Osteoblast (primary cell): ENCODE measurements at places on chromosomes 4 and X. TPM values are rescaled to one million over a fixed set of nuclear protein-coding genes. Genes with fewer than 3 reads are reported as not detected.

The SUPT20HL1 gene
- total RNA-seq = not detected in 2 replicates

The GAGE2A gene
- not detected in 2 replicates for total RNA-seq

The CFP gene
- total RNA-seq = 0.29 and 0.36 TPM in 2 replicates

The MAGEA10 gene
- total RNA-seq = not detected in 2 replicates

The FRYL gene
- 39.2 and 42.0 TPM in 2 replicates for total RNA-seq
